Occipital lobe (tissue), 3 donors: ENCODE measurements at places on chromosomes 3 and 15. TPM values are rescaled to one million over a fixed set of nuclear protein-coding genes. Genes with fewer than 3 reads are reported as not detected.

The CCK gene
- total RNA-seq = 14.7 TPM

The BFSP2 gene
- 1.1 TPM for total RNA-seq

DNA sequence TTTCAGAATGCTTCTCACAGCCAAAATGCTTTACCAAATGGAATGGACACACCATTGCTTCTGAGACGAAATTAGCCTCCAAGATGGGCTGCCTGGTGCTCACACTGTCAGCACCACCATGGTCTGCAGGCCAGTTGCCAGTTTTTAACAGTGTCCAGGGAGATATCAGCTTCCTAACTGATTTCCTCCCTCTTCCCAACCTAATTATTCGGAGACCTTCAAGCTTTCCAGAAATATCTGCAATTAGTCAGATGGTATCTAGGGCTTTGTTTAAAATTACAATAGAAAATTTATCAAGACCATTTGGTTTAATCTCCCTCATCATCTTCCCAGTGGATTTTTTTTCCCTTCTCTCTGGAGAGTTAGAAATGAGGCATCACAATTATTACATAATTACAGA is 287.5 kb downstream of the ZPLD1 start:
- DNase-seq = no peak

- DNase-seq = no peak
These were observed 15.6 kb upstream of the ZNF80 start for GRCh38 chr3:114252954-114253353.

DNA sequence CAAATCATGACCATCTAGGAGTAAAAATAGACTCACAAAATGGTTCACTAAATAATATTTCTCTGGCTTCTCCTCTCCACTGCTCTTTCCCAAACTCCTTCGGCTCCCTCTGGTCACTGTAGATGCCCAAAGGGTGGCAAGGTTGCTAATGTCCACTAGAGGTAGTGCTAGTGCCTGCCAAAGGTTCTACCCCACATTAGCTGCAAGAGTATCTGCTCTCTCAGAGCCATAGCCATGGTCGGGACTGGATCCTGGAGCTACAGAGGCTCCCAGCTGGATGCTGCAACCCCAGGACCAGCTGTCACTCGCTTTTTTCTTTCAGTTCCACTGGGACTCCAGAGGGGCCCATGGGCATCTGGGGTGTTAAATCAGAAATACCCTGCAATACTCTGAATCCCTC is 8.5 kb downstream of the HTR3D start:
- DNase-seq = no peak

DNA sequence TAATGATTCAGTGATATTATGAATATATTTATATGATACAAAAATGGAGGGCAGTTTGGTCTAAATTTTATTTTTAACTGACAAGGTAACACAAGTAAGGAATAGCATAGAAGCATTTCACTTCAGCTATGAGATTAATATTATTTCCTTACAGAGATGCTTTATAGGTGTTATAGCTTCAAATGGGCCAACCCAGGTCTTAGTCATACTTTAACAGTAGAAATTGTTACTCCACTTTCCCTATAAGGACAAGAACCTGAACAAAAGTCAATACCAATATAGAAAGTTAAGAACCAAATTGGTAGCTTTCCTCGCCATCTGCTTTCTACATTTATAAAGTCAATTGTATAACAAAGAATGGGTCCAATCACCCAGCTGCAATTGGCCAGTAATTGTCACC is 570.6 kb downstream of the FOXP1 start:
- DNase-seq = no peak
